Activated T-helper 17 cell treated with anti-CD3 and anti-CD28 coated beads, Interleukin-2, amount 50 U/mL, for 72 hours (primary cell): ENCODE measurements at places on chromosomes 3 and 15. TPM values are rescaled to one million over a fixed set of nuclear protein-coding genes. Genes with fewer than 3 reads are reported as not detected.

NEK10 gene
- 1.6 TPM for total RNA-seq

KCNH8 gene
- not detected for total RNA-seq

DNA sequence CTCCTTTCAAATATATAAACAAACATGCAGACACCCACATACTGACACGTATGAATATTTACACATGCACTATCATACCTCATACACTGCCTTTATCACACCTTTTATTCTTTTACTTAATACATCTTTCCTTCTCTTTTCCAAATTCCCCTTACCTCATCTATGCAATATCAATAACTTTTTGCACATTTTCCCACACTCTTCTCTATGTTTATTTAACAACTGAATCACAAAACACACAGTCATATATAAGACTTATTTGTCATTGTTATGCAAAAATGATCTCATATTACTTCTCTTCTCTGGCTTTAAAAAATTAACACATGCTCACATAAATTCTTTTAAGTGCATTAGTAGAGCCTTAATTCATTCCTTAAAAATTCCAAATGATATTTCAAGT lies 461.4 kb downstream of the DIPK2A start:
- ATAC-seq = no peak

DNA sequence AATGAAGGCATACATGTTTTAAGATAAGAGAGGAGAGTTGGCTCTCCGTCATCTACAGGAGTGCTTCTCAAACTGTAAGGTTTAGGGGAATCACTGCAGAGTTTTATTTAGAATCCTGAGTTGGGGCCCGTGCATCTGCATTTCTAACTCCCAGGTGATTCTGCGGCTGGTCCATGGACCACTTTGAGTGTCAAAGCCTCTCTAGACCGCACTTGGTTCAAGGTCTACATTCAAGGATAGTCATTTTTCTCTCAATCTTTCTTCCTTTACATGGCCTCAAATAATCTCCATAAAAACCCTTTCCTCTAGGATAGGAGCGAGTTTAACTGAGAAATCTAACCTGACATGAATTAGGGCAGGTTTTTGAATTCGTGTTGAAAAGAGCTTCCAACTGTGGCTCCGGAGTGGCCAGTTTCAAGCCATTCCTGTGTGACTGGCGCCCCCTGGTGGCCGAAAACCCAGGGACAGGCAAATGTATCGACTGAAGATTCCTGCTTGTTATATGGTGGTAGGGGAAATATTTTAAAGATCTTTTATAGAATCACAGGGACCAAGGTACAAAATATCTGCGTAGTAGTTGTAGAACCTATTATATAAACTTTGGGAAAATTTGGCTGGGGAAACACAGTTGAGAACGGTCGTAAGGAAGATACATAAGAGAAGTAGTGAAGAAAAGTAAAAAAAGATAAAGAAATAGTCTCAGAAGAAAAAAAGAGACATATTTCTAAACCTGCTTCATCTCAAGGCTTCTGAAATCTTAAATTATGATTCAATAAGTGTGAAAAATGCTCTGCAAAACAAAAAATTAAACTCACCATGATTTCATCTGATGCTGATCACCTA lies 11.9 kb downstream of the GABRR3 start:
- ATAC-seq = peak; percentile 73

DNA sequence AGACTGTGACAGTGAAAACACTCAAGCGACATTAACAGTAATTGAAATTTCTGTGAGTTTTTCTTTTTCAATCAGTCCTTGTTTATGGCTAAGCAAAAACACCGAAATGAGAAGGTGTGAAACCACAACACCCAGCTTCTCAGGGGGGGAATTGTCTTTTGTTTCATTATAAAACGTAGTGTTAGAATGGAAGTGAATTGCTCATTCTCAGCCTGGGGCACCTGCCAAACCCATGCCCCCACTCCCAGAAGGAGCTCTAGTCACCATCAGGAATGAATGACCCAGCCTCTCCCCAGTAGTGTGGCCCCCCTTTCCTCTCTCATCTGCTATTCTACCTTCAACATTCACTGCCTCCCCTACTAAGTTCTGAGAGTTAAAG lies 185.8 kb upstream of the CFAP20DC start:
- peak; percentile 77 for ATAC-seq

OSTN gene
- not detected for total RNA-seq

GRCh38 chr3:192834428-192834827 lies 83.2 kb downstream of the MB21D2 start:
- ATAC-seq = no peak

GNAT1 gene
- not detected for total RNA-seq

DNA sequence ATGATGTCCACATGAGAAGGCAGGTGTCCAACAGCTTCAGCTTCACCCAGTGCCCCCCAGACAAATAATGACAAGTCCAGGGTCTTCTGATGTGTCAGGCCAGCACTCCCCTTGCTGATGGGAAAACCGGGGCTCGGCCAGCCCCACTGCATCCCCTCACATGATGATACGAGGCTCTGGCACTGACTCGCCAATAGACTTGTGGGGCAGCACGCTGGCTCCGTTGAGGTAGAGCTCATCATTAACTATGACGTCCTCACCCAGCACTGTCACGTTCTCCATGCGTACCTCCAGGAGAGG lies 2.1 kb upstream of the AMIGO3 start:
- no peak for ATAC-seq

SCN11A gene
- 0.22 TPM for total RNA-seq

- ATAC-seq = no peak
Measured at GRCh38 chr3:5294356-5294755, 106.8 kb downstream of the EDEM1 start.

DNA sequence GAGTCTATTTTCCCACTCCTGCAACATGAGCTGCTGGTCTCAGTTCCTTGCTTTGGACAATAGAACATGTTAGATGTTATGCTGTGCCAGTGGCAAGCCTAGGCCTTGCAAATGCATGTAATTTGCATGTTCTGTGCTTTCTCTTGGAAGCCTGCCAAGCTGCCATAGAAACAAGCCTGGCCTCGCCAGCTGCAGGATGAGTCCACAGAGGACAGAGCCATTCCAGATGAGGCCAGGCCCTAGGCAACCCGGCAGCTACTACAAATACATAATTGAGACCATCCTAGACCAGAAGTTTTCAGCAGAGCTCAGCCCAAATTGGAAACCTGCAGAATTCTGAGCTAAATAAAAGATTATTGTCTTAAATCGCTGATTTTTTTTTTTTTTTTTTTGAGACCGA lies 39.6 kb downstream of the TRIM69 start:
- ATAC-seq = no peak
